ENCODE measurements at places on chromosomes 4 and X.
A peak's percentile ranks its signal among the peaks of the same experiment; 100 is the strongest.

GRCh38 chr4:156677131-156677531, 294.5 kb downstream of the PDGFC start:
- no peak for DNase-seq

GRCh38 chr4:40066651-40067050, 10.0 kb downstream of the N4BP2 start:
- DNase-seq, result no peak

DNA sequence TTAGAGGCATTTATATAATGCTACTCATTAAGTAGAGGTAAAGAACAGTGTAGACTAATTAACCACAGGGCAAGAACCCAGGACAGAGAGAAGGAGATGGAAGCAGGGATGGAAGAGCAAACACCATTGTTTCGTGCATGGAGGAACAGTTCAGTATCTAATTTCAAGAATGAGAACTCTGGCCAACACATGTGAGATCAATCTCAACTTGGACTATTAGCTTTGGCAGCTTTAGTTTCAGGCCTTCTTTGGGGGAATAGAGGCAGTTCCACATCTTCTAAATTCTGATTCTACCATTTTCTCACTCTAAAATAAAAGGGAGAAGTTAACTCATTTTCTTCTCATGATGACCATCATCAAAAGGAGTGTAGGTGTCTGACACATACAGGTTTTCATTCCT, 207.0 kb downstream of the LDB2 start:
- no peak for DNase-seq

DNA sequence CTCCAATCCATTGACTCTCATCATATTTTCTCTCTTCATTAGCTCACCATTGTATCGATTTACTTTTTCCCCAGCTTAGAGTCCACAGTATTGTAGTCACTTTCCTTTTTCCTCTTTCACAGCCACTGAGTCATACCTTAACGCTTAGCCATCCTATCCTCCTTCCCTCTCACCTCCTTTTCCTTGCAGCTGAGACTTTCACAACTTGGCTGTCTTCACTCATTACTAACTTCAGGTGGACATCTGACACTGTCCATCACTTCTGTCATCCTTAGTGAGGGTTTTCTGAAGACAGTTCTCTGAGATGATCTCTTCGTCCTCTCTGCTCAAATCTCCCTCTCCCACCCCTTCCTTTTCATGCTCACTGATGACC, 70.5 kb upstream of the ESX1 start:
- no peak for DNase-seq

GRCh38 chrX:100979881-100980607, 10.5 kb downstream of the ARL13A start:
- no peak for DNase-seq

GRCh38 chrX:154516656-154517100, 646 bp upstream of the FAM3A start:
- peak; percentile 35 for DNase-seq

GRCh38 chr4:88414755-88415154, 36.1 kb downstream of the HERC6 start:
- no peak for DNase-seq

GRCh38 chr4:147678106-147678505, 5.9 kb downstream of the PRMT9 start:
- DNase-seq, result no peak

GRCh38 chr4:7173841-7174449, 18.4 kb upstream of the SORCS2 start:
- DNase-seq, result no peak

- no peak for DNase-seq
These were observed 336.9 kb downstream of the ZNF674 start for GRCh38 chrX:46208225-46208854.

- peak; percentile 8 for DNase-seq
These were observed 473 bp upstream of the BCLAF3 start for GRCh38 chrX:19991350-19991718.

- no peak for DNase-seq
These were observed 445.6 kb downstream of the FAT4 start for GRCh38 chr4:125760201-125760819.

DNA sequence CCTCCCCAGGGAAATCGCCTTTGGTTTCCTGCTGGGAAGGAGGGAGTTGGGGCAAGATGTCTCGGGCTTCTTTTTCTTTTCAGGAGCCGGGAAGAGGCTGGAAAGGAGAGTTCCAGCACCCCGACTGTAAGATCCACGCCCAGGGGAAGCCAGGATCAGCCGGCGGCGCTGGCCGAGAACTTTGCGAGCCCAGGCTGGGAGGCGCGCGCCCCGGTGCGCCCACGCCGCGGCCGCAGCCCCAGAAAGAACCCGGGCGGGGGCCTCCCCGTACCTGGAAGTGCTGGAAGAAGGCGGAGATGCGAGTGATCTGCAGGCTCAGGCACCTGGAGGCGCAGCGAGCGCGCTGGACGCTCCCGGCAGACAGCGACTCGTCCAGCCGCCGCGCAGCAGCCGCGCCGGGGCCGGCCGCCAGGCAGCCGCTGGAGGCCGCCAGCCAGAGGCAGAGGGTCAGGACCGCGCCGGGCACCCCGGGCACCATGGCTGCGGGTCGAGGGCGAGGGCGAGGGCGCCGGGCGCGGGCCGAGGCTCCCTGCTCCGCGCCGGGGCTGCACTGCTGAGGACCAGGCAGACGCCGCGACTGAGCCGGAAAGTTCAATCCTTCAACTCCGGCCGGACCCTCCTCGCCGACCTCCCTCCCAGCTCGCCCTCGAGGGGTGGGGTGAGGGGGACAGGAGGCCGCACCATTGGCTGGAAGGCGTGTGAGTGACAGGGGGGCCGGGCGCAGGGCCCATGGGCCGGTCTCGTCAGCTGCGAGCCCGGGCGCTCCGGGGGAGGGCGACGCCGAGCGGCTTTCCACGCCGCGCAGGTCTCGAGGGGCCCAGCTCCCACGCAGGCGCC, at the start of gene ANOS1:
Gene ANOS1, minus strand, starts transcription at position 579 of the 837 bp plus-strand sequence. Its CDS starts 101 bp downstream, at position 478.
- DNase-seq, result no peak

GRCh38 chr4:99361268-99361898, 8.8 kb upstream of the ADH1C start:
- no peak for DNase-seq

GRCh38 chr4:165418073-165418472, 39.3 kb downstream of the CPE start:
- no peak for DNase-seq

- no peak for DNase-seq
These were observed 44.9 kb downstream of the HADH start for GRCh38 chr4:108034565-108034964.

DNA sequence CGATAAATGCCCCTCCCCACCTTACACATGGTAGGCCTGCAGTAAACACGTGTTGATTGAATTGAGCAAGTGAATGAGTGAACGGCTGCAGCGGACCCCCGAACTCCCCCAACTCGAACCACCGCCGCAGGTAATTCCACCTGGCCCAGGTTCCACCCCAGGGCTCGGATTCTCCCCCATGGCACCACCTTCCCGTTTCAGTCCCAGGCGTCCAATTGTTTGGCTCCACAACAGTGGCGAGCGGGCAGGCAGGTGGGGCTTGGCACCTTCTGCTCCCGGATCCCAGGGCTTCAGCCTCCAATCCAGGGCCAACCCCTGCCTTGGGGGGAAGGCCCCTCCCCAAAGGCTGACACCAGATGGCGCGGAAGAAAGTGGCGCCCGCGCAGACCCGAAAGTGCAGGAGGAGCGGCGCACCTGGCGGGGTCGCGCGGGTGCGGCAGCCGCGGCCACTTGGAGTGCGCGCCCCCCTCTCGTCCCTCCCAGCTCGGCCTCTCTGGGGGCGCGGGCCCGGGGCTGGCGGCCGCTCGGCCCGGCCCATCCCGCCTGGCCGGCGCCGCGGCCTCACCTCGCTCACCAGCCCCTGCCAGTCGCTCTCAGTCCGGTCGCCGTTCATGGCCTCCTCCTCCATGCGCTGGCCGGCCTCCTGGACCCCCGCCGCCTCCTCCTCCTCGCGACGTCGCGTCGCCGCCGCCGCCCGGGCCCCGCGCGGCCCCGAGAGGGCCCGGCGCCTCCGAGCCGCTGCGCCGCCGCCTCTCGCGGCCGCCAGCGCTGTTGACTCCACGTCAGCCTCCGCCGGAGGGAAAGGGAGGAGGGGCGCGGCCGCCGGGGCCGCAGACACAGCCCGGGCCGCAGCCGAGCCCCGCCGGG, at the start of gene CCDC149:
Gene CCDC149, minus strand, starts transcription at position 791 of the 867 bp plus-strand sequence. Its CDS starts 178 bp downstream, at position 613.
- no peak for DNase-seq

GRCh38 chr4:17029964-17030363, 131.5 kb upstream of the LDB2 start:
- no peak for DNase-seq

GRCh38 chrX:21503593-21503992, 129.4 kb downstream of the CNKSR2 start:
- no peak for DNase-seq

DNA sequence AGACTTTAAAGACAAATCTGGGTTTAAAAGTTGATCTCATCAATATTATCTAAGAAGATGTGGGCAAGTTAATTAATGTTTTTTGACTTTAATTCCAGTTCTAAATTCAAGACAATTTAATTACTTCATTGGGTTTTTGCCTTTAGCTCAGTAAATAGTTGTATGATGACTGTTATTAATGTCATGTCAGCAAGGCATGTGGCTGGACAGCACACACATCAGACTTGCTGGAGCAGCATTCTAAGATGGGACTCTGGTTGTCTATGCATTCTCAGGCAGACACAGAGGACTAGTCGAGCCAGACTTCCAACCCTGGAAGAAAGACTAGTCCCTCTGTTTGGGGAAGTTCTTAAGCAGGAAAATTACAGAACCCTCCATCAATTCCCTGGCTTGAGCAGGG, 180.7 kb upstream of the GK2 start:
- no peak for DNase-seq

DNA sequence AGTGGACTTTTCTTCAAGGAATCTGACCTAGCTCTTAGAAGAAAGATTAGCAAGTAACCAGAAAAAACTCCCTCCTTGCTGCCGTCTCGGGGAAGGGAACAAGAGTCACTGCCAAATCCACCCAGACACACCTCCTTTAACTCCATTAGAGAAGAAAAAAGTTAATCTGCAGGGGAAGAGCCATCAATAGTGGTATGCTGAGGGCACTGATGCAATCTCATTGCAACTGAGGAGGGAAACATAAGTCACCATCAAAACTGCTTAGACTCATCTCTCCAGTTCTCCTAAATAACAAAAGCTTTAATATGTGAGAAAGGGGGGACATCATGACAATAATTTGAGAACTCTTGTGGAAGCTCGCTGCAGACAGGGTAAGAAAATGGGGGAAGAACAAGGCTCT, 49.3 kb upstream of the MAGED4B start:
- DNase-seq, result no peak

- no peak for DNase-seq
These were observed 168.8 kb downstream of the SH3KBP1 start for GRCh38 chrX:19718642-19719041.

- DNase-seq, result no peak
These were observed 139.9 kb downstream of the TMEM144 start for GRCh38 chr4:158350161-158350560.

DNA sequence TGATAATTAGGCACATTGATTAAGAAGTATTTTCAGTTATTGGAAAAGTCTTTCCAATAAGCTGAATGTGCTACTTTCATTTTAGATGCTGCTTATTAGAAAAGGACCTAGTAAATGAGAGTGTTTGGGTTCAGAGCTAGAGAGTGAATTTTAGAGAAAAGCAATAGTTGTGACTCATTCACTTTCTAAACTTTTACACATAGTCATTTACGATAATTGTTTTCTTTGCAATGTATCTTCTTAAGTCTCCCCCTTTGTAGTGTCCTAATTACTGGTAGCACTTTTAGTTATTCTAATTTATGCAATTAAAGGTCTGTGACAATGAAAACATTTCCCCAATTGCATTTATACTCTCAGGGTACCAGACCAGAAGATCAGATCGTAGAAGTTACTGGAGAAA, 1.3 kb downstream of the IL21 start:
- no peak for DNase-seq
